ENCODE measurements at places on chromosomes 1 and 21.

DNA sequence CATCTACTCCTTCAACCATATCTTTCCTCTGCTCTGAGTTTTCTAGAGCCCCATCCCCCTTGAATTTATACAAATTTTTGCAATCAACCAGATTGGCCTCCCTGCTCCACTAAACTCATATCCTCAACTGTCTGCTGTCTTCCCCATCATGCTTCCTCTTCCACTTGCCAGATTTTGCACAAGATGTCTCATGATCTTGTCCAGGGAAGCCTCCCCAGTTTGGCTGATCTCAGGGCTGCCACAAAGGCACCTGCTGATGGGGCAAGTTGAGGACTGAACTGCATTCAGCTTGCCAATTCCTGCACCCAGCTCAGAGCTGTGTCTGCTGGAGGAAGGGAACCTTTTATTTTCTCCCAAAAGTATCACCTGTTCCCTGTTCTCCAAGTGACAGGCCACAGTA lies 3.9 kb upstream of the KCNJ9 start:
- no peak for DNase-seq

- no peak for DNase-seq
Measured at GRCh38 chr1:7861452-7861851, 8.6 kb upstream of the UTS2 start.

DNA sequence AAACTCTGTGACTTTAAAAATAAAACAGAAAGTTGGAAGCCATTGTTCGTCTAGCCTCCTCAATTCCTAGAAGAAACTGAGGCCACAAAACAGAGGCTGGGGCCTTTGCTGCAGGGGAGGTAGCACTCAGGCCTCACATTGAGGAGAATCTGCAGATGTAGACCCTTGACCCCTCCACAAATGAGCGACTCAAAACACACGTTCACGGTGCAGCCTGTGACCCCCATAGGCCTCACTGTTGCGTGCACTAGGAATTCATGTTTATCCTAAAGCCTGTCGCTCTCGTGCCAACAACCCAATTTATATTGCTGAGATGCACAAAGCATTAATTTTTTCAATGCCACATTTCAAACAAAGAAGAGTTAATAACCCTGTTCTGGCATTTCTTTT lies 5.6 kb downstream of the TMEM51 start:
- no peak for DNase-seq

DNA sequence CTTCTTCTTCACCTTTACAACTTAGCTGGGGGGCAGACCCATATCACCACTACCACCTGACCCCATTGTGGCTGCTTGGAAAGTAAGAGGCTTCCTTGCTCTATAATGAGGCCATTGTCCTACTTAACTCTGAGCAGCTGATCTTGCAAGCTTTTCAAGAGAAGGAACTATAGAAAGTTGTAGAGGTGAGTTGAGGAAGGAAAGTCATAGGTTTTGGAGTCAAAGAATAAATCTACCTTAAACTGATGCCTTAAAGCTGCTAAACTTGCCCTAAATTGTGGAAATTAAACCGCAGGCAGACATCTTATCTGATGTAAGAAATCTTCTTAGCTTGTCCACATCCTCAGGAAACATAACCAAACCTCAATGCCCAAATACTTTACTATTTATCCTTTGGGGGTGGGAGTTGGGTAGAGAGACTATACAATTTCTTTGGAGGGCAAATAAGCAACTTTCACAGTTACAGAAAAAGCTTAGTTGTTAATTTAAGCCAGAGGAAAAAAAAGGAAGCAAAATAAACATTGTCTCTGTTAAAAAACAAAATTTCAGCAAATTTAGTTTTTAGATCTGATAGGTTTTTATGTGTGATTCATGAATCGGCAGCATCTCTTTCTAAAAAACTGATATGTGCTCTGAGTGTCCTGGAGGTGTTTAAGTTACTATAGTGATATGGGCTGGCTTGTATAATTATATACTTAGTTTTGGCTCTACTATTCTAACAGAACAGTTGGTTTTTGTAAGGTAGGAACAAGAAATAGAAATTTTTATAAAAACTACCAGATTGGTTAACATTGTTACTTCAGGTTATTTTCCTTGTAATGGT lies 4.7 kb downstream of the IL23R start:
- DNase-seq: no peak

DNA sequence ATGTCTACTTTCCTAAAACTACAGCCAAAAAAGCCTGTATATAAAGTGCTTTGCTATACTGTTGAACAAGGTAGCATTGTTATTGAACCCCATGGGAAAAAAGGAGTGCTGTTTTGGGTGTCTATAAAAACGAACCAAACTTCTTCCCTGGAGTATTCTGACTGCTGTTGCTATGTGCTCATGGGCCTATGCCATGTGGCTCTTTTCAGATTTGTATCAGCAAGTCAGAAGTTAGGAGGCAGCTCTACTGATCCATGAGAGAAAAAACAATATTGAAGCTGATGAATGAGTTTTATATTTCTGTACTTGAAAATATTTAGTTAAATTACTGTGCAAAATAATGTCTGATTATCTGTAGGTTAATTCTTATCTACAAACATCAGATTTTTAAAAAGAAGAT lies 66.5 kb downstream of the ADGRL2 start:
- DNase-seq: no peak

- DNase-seq: no peak
Measured at GRCh38 chr1:108209456-108210108, 9.4 kb upstream of the SLC25A24 start.

GRCh38 chr1:24964811-24965570 lies 34.9 kb upstream of the RUNX3 start:
- DNase-seq: no peak

GRCh38 chr1:88983791-88984559 lies 8.5 kb downstream of the KYAT3 start:
- DNase-seq: peak; percentile 73

- DNase-seq: no peak
Measured at GRCh38 chr21:33254766-33255165, 11.4 kb upstream of the IL10RB start.

DNA sequence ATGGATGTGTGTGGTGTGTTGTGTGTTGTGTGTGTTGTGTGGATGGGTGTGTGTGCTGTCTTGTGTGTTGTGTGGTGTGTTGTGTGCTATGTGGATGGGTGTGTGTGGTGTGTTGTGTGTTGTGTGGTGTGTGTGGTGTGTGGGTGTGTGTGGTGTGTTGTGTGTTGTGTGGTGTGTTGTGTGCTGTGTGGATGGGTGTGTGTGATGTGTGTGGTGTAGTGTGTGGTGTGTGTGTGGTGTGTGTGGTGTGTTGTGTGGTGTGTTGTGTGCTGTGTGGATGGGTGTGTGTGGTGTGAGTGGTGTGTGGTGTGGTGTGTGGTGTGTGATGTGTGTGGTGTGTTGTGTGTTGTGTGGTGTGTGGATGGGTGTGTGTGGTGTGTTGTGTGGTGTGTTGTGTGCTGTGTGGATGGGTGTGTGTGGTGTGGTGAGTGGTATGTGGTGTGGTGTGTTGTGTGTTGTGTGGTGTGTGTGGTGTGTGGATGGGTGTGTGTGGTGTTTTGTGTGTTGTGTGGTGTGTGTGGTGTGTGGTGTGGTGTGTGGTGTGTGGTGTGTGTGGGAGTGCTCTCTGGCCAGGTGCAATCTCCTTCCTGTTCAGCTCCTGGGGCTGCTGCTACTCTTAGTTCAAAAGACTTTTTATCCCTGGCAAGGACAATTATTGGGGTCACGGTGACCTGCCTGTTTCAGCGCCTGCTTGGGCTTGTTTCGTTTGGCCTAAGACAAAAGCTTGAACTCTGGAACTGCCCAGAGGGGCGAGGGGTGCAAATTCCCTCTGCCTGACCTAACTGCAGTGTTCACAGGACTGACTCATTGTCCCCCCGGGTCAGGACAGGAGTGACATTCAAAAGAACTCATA lies 101.1 kb downstream of the UBIAD1 start:
- DNase-seq: no peak

DNA sequence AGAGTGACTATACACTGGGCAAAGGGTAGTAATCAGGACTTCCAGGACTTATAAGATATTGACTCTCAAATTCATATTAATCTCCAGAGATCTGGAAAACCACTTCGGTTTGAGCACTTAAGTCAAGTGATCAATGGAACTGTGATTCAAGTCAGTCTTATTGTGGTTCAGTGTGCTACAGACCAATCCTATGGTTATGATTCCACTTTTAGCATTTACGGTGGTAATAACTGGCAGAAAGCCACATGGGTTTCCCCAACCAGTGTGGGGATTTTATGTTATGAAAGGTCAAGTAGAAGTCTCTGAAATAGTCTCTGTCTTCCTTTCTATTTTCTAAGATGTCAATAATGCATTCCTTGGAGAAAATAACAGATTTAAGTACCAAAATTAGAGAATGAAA lies 151.3 kb upstream of the NEGR1 start:
- DNase-seq: no peak

Data from midbrain (tissue), 1 donor.